Renal cortical epithelial cell (primary cell): ENCODE measurements at places on chromosomes 6 and 20. TPM values are rescaled to one million over a fixed set of nuclear protein-coding genes. Genes with fewer than 3 reads are reported as not detected.

Gene LBP
- total RNA-seq, result 0.35 and 12.6 TPM in 2 replicates

DNA sequence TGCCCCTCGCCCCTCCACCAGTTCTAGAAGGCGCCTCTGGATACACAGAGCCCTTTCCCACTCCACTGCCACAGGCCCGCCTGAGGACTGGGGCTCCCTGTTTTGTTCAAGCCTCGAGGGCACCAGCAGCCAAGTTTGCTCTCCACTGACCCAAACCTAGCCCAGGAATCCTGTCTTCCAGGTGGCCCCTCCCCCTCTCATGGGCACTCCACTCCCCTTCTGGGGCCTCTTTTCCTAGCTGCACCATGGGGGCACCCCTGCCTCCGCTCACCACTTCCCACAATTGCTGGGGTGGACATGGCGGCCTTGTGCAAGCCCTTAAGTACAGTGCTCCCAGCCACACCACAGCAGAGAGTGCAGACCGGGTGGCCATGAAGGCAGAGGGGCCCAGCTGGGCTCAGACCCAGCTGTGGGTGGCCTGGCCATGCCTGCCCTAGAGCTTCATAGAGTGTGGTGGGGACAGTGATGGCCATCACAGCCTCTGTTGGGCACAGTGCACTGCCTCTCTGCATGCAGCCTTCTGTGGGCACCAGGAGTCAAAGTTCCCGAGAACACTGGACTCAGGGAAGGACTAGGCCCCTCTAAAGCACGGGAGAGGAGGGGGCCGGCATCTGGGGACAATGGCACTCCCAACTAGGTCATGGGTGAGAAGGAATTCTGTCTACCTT lies 1.3 kb downstream of the MYL9 start:
- no peak for DNase-seq

Gene PACRG
- total RNA-seq, result 2.5 TPM in 1 of 2 replicates, not detected in the other

GRCh38 chr20:56483970-56484369 lies 15.5 kb downstream of the RTF2 start:
- no peak for DNase-seq

DNA sequence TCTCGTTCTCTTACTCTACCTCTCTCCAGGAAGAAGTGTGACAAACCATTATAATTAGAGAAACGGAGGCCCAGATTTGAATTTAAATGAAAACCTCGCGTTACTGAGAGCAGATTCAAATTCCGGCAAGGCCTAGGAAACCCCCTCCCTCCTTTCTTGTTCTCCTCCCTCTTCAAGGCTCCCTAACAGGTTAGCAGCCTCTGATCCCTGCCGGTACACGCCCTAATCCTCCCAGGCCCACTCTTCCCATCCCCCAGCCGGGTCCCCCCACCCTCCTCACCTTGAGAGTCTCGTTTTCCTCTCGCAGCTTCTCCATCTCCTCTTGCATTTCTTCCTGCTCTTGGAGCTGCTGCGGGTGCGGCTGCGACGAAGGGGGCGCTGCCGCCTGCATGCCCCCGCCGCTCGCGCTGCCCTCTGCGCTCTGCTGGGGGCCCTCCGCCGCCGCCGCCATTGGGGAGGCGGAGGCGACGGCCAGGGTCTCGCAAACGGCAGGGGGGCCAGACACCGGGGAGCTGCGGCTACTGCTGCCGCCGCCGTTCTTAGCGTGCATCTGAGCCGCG lies 3.8 kb downstream of the MTCL3 start:
- peak; percentile 6 for DNase-seq

DNA sequence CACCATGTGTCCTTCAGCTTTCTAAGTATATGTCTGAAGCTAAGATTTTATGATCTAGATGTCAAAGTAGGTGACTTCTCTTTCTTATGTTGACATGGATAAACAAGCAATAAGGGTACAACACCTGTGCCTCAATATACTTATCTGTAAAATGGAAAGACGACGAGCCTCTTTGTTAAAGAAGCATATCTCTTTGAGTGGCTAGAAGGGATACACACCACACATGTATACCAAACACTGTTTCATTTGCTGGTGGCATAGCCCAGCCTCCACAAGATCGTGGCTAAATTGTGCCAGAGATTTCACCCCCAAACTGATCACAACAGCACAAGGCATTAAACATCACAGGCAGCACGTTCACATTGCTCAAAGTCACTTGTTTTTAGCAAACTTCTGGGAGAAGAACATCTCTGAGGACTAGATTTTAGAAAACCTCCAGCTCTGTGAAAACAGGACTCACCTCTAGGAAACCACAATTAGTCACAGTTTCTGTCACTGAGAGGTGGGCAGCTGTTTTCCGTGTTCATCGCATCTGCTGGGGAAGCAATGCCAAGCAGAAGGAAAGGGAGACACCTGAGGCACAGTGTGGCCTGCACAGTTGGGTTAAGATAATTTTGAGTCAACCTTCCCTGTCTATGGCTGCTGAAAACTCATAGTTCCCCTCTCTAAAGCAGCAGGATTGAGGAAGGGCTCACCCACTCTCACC lies 263.0 kb upstream of the PLCB4 start:
- DNase-seq, result peak; percentile 27

Gene SAYSD1
- total RNA-seq, result 15.5 and 19.0 TPM in 2 replicates

- DNase-seq, result peak; percentile 92
Measured at GRCh38 chr6:39273406-39273821, 40.8 kb downstream of the KCNK17 start.

Gene IL20RA
- not detected in 2 replicates for total RNA-seq

- peak; percentile 83 for DNase-seq
Measured at GRCh38 chr6:167056370-167056769, 57.2 kb downstream of the CEP43 start.

Gene CNBD2
- 1.2 and 3.6 TPM in 2 replicates for total RNA-seq

Gene HSPA12B
- 0.17 TPM in 1 of 2 replicates, not detected in the other for total RNA-seq

DNA sequence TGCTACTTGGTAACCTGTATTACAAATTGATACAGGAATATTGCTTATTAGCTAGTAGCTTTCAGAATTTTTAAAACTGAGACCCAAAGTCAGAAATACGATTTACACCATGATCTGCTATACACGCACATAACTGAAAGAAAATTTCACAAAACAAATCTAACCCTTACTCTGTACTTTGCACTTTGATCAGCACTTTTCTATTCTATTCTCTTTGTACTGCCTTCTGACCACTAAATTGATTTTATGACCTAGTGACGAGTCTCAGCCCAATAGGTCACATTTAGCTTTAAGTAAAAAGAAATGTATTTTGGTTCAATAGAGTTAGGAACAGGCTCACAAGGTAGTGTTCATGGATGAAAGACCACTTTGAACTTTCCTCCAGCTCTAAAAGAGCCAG lies 252.5 kb downstream of the TBX18 start:
- no peak for DNase-seq

Gene WFDC11
- not detected in 2 replicates for total RNA-seq

DNA sequence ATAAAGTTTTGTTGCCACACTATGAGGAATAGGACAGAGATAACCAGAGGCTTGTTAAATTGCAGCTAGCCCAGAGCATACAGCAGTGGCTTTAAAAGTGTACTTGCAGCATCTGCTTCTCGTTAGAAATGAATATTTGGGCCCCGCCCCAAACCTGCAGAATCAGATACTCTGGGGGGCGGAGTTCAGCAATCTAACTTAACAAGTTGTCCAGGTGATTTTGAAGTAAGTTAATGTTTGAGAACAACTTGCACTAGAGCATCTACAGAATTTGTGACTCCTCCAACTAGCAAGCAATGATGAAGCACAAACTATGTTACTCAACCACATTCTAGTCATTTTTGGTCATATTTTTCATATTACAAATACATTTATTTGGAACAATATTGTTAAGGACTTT lies 10.6 kb upstream of the SUPT3H start:
- DNase-seq, result no peak

Gene CDSN
- under 0.01 and 0.05 TPM in 2 replicates for total RNA-seq

Gene CCNC
- 104 and 249 TPM in 2 replicates for total RNA-seq

DNA sequence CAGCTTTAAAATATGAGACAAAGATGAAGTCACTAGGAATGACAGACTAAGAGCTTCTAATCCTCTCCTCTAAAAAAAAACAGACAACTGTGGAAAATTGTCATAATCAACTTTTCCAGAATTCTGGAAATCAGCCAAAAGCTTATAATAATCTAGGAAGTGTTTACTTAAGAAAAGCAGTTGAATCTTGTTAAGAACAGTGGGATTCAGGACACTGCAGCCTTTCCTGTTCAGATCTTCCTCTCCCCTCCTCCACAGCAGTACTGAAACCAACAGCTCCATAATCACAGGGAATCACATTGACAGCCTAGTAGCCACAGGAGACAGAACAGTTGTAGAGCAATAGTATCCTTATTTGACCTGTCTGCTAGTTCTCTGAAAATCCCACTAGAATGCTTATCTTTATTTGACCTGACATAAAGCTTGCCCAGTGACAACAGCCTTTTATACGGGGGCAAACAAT lies 41.6 kb downstream of the IBTK start:
- peak; percentile 37 for DNase-seq

Gene SPINT4
- not detected in 2 replicates for total RNA-seq

Gene THEMIS
- not detected in 2 replicates for total RNA-seq

Gene HLA-DRB5
- total RNA-seq, result 0.20 and 0.87 TPM in 2 replicates

Gene PRND
- total RNA-seq, result not detected in 2 replicates

- no peak for DNase-seq
Measured at GRCh38 chr6:79201983-79202382, 32.5 kb downstream of the HMGN3 start.

DNA sequence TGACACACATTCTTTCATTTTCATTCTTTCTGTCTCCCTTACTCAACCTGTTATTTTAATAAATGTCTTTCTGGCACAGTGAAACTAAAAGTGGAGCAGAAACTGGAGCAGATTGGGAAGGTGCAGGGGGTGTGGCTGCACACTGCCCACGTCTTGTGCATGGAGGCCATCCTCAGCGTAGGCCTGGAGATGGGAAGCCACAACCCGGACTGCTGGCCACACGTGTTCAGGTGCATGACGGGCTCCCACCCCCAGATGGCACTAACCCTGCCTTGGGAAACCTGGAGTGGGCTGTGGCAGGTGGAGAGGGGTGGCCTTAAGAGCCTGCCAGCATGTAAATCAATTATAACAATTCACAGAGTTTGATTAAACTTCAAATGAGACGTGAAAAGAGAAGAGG lies 71.4 kb upstream of the PBOV1 start:
- peak; percentile 12 for DNase-seq

- DNase-seq, result peak; percentile 67
Measured at GRCh38 chr6:2209226-2209809, 36.1 kb downstream of the GMDS start.

Gene FLRT3
- 5.2 and 16.0 TPM in 2 replicates for total RNA-seq

Gene RAET1L
- total RNA-seq, result 0.99 and 3.1 TPM in 2 replicates

Gene ITCH
- 105 and 113 TPM in 2 replicates for total RNA-seq

Gene BEND6
- total RNA-seq, result 2.1 and 7.4 TPM in 2 replicates

GRCh38 chr20:46203510-46203837 lies 85.4 kb downstream of the CD40 start:
- DNase-seq, result no peak

GRCh38 chr6:45687570-45687969 lies 309.8 kb upstream of the SUPT3H start:
- DNase-seq, result peak; percentile 97

DNA sequence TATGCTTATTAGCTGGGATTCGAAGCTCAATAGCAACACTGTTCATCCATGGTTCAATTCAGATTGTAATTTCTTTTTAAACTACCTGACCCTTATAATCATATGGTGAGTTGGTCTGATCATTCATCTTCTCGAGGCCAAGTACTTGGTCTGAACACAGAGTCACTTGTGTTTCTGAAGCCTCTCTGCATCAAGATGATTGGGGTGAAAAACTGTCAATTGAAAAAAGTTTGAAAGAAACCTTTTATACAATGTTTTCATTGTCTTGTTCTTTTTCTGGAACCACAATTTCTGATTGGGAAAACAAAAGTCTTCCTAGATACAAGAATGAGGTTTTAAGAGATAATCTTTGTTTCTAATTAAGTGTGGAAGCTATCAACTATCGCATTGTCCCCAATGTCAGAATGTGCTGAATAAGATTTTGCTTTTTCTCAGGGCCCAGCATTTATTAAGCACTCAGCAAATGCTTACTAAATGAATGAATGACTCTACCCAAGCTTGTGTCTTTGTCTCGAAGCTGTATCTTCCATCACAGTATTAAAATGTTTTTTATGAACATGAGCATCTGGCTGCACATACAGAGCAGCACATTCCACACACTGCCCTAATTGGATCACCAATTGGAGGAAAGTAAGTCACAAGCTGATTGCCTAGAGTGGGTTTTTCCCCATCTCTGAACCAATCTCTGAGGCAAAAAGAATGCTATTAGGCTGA lies 45.0 kb upstream of the MOXD1 start:
- peak; percentile 17 for DNase-seq

GRCh38 chr6:166921570-166921969 lies 34.8 kb downstream of the RNASET2 start:
- DNase-seq, result no peak

Gene BCAS1
- total RNA-seq, result 0.10 and 0.17 TPM in 2 replicates

GRCh38 chr6:155085582-155086257 lies 90.6 kb downstream of the TIAM2 start:
- peak; percentile 58 for DNase-seq

Gene STX11
- total RNA-seq, result 0.75 and 2.4 TPM in 2 replicates

DNA sequence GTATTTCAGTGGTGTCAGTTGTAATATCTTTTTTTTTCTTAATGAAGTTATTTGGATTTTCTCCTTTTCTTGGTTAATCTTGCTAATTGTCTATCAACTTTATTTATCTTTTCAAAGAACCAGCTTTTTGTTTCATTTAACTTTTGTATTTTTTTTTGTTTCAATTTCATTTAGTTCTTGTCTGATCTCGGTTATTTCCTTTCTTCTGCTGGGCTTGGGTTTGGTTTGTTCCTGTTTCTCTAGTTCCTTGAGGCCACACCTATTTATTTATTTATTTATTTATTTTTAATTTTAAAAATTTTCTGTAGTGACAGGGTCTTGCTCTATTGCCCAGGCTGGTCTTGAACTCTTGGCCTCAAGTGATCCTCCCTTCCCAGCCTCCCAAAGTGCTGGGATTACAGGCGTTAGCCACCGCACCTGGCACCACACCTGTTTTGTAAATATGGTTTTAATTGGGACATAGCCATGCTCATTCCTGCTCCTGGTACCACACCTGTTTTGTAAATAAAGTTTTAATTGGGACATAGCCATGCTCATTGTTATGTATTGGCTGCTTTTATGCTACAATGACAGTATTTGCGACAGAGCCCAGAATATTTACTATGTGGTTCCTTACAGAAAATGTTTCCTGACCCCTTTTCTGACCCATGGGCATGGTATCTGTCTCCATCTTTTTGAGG lies 22.2 kb downstream of the KDM1B start:
- DNase-seq, result no peak

GRCh38 chr6:13302751-13303667 lies 25.3 kb downstream of the TBC1D7 start:
- DNase-seq, result peak; percentile 97

DNA sequence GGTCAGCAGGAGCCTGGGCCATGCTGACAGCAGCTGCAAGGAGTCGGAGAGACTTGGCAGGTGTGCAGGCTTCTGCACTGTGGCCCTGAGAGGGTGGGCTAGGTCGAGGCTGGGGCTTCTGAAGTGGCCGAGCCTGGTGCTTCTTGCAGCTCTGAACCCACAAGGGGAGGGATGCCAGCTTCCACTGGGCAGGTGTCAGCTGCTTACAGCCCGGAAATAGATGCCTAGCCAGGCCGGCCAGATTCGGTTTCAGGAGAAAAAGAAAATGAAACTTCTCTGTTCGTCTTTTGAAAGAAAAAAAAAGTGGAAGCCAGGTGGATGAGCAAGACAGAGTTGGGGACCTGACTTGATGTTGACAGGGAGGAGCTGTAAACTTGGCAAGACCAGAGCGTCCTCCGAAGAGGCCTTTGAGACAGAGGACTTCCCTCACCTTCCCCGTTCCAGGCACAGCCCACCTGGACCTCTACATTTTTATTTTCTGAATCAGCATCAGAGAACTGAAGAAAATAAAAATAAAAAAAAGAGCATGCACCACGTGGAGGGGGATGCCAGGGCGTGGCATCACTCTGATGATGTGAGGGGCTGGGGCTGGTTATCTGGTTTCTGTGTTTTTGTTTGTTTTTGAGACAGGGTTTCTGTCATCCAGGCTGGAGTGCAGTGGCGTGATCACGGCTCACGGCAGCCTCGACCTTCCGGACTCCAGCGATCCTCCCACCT lies at the start of gene ZBP1:
Gene ZBP1, minus strand, starts transcription at position 153 of the 717 bp plus-strand sequence. Its CDS starts 131 bp downstream, at position 22.
- DNase-seq, result peak; percentile 8

Gene TRIM10
- under 0.01 TPM in 1 of 2 replicates, not detected in the other for total RNA-seq
